ENCODE measurements at places on chromosomes 3 and 15.

DNA sequence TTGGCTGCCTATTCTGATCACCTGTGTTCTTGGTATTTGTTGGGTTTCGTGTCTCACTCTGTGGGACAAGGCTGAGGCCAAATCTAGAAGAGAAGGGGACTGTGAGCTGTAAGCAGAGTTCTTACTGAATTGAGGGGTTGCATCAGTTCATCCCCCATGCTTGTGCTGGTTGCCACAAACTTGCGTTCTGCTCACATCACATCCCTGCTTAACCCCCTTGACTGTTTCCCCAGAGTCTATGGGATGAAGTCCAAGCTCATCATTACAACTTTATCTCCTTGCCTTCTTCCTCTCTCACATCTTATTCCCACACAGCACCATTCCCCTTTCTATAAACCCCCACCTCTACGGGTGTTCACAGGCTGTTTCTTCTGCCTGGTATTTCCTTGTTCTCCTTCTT lies 143.8 kb upstream of the ABHD17C start:
- DNase-seq = no peak

GRCh38 chr3:45355351-45355750 lies 33.0 kb upstream of the LARS2 start:
- DNase-seq = no peak

- DNase-seq = no peak
Observed at GRCh38 chr3:185716436-185717108, 108.3 kb downstream of the IGF2BP2 start.

DNA sequence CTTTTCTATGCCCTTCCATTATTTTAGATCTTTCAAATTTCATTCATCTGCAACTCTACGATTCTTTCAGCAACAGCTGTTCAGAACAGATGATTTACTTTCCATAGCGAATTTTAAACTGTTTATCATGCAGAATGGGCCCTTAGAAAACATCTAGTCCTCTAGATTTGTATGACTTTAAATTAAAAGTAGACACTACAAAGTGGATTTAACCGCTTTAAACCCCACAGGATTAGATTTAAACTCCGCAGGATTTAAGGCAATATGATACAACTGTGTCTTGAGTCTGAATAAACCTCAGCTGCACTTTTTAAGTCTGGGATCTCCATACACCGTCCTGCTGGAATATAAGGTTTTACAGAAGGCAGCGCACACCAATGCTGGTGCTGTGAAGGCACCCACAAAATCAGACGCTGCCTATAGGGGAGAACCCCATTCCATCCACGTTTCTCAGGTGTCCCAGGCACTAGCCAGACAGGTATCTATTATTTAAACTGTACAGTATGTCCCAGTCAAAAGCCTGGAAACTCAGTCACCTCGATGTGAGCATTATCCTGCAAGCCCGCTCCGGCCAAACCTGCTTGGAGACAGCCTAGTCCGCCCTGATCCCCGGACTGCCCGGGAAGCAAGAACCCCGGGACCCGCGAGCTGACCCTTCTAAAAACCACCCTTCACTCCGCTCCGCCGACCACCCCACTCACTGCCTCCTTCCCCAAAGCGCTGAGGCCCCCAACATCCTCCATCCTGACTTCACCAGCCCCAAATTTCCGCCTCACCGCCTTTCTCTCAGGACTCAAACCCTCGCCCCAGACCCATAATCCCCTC lies 768 bp downstream of the ANO10 start:
- peak; percentile 62 for DNase-seq

GRCh38 chr3:17740721-17741141 lies 1.7 kb downstream of the TBC1D5 start:
- DNase-seq = peak; percentile 33

GRCh38 chr3:106160396-106160795 lies 291.6 kb upstream of the CBLB start:
- DNase-seq = no peak

DNA sequence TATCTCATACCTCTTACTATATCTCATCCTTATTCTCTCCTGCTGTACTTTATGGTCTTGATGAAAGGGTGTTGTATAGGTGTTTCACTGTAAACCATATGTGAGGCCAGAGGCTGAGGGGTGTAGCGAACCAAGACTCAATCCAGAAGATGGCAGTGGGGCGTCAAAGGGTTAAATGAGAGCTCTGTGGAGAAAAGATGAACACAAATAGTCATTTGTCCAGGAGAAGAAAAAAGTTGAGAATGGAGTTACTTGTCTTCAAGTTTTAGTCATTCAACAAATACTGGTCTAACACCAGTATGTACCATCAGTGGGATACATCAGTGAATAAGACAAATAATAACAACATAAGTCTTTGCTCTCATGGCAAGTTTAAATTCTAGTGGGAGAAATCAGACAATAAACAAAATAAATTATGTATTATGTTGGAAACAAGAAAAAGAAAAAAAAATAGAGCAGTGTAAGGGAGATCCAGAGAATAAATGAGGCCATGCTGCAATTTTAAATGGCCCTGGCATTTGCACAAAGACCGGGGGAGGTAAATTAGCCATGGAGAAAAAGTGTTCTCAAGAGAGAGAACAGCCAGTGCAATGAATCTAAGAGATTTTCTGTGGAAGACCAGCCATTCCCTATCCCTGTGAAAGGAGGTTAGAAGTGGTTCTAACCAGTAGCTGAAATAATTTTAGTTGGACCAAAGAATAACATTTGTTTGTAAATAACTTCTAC lies 77.0 kb upstream of the UMPS start:
- peak; percentile 3 for DNase-seq
